ENCODE measurements at places on chromosomes 13 and 19.

DNA sequence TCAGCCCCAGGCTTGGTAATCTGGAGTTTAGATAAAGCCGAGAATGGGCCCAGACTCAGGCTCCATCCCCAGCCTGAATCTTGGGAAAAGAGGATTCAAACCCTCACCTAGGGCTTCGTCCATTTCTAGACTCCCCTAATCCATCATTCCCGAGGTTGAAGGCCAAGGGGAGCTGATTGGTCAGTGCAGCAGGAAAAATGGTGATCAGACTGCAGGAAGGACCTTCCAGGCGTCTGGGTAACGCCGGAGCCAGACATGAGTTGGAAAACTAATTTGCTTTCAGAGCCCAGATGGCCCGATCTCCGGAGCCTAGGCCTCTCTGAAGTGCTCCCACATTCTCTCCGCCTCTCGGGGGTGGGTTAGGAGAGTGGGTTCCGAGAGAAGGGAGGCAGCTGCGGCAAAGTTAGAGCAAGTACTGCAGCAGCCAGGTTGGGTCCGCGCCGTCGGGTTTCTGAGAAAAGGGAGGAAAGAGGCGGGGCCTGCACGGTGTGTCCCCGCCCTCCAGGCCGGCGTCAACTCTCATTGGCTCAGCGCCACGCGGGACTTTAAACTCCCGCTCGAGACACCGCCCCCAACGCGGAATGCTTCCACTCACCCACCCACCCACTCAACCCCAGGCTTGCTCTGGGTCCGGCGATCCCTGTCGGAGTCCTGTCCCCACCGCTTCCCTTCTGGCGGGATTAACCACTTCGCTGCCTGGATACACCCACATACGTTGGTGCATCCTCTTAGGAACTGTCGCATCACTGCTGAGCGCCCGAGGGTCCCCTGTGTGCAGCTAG lies 788 bp upstream of the RTBDN start:
- no peak for DNase-seq

- no peak for DNase-seq
These were observed 2.2 kb upstream of the DIRAS1 start for GRCh38 chr19:2723345-2723715.

DNA sequence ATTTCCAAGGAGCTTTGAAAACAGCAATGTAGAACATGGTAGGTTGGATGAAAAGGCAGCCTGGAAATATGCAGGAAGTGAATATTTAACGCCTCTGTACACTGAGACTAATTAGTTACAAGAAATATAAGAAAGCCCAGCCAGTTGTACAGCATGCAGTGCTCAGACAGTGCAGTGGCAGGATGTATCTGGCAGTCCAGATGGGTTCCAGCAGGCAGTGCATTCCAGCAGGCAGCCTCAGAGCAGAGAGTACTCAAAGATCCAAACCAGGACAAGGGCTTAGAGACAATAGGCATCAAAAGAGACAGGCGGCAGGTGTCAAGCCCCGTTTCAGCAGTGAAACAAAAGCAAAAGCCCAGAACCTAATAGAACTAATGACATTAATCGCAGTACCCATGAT lies 2776.3 kb downstream of the PCDH9 start:
- DNase-seq = no peak

DNA sequence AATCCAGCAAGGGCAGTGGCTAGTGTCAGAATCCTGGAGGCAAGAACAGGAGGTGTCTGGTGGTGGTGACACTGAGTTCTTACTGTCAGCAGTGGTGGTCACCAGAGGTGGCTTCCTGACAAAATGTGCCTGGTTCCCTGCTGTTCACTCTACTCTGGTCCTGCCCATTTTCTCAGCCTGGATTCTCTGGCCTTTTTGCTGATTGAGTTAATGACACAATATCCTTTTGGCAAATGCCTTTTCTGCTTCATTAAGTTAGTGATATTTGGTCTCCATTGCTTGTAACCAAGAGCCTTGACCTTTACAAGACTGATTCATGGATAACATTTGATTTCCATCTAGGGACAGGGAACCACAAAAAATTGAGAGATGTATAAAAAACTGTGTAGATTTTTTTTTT lies 51.1 kb downstream of the RFC3 start:
- DNase-seq = no peak

GRCh38 chr13:47166336-47166735 lies 269.5 kb upstream of the HTR2A start:
- DNase-seq = no peak

DNA sequence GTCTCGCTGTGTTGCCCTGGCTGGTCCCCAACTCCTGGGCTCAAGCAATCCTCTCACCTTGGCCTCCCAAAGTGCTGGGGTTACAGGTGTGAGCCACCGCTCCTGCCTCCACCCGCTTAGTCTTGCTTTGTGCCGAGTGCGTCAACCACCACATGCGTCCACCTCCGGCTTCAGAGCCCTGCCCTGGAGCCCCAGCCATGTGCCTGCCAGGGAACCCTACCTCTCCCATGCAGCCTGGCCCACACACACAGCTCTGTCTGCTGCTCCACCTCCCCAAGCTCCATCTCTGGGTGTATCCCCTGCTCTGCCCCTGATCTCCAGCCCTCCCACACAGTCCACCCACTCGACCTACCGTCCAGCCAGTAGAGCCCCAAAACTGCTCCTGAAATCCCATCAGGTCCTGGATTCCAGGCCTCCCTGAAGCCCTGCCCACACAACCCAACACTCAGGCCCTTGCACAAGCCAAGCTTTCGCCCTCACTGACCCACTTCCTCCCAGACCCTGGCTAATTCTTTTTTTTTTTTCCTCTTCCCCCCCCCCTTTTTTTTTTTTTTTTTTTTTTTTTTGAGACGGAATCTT lies 9.6 kb downstream of the CYP2F1 start:
- DNase-seq = no peak

Measured in stimulated activated CD4-positive, alpha-beta T cell treated with anti-CD3 and anti-CD28 coated beads, Interleukin-1b, Interleukin-23, amount 100 ng/mL, for 4 hours (primary cell).